ENCODE measurements at places on chromosomes 7 and 10.

DNA sequence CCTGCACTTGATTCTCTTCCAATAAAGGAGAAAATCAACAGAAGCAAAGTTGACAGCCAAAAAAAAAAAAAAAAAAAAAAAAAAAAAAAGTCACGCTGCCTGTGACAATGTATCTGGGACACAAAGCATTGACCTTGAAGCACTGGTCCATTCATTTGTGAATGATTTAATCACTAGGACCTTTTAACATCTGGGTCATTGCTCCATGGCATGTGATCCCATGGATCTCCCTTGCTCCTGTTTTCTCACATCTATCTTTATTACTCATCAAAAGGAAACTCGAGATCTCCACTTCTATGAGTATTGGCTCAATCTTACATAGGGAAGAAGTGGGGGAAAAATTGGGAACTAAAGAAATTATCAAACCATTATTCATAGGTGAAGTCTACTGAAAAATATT is 89.6 kb upstream of the SMIM30 start:
- DNase-seq, result no peak

GRCh38 chr7:118153551-118154177 is 30.3 kb upstream of the LSM8 start:
- peak; percentile 2 for DNase-seq

GRCh38 chr10:69801094-69801433 is 642 bp upstream of the COL13A1 start:
- peak; percentile 1 for DNase-seq

DNA sequence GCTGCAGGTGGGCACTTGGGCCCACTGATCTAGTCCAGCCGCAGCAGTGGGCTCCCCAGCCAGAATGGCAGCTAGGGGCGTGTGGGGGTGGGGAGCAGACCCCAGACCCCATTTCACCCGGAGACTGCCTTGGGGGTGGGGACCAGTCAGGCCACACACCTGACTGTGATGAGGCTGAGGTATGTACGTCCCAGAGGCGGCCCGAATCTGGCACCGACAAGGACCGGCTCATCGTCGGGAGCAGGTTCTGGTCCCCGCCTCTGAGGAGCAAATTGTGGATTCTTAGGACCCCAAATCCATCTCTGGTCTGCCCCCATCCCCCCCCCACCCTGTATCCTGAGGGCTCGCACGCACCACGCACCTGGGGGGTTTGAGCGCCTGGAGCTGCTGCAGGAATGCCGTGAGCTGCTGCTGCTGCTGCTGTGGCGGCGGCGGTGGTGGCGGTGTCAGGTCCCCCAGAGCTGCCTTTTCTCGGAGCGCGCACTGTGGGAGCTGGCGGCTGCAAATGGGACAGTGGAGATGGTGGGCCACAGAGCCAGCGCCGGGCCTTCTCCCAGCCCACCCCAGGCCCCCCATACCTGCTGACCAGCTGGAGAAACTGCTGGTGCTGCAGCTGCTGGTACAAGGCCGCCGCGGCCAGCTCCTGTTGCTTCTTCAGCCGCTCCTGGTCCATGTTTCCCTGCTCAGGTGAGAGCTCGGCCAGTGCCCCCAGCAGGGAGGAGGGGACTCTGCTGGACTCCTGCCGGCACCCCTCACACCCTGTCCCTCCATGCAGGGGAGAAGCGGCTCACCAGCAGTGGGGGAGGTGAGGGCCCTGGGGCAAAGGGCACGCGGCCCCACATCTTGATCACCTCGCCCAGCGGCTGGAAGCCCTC is 10.2 kb downstream of the GIGYF1 start:
- DNase-seq, result no peak

DNA sequence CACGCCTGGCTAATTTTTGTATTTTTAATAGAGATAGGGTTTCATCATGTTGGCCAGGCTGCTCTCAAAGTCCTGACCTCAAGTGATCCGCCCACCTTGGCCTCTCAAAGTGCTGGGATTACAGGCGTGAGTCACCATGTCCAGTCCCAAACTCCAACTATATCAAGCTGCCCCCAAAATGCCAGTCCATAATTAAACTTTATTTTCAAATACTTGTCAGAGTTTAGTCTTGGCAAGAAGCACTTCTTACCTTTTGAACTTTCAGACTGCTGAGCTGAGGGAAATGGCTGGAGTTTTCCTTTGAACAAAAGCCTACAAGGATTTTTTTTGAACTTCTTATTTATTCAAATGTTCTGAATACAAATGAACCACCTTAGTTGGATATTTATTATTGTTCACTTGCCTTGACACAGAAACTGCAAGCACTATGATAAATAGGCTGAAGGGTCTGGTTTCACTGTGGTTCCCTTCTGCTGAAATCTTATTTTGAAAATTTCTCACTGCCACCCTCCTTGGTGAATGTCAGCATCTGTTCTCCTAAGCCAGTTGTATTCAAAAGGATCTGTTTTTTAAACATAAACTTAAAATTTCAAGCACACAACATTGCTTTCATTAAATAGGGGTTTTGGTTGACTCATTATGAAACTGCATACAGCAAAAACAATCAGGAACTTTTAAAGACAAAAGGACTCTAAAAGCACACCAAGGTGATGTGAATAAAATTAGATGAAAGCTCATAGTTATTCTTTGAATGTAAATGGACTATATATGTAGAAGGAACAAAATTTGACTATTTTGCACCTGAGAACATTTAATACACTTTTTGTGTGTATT is 101.7 kb upstream of the SLC26A5 start:
- DNase-seq, result no peak

GRCh38 chr7:115005953-115006352 is 84.1 kb downstream of the MDFIC start:
- no peak for DNase-seq

- no peak for DNase-seq
These were observed 291.4 kb downstream of the TNS3 start for GRCh38 chr7:47290466-47290865.

- DNase-seq, result no peak
These were observed 400.4 kb upstream of the POM121L12 start for GRCh38 chr7:52635021-52635420.

DNA sequence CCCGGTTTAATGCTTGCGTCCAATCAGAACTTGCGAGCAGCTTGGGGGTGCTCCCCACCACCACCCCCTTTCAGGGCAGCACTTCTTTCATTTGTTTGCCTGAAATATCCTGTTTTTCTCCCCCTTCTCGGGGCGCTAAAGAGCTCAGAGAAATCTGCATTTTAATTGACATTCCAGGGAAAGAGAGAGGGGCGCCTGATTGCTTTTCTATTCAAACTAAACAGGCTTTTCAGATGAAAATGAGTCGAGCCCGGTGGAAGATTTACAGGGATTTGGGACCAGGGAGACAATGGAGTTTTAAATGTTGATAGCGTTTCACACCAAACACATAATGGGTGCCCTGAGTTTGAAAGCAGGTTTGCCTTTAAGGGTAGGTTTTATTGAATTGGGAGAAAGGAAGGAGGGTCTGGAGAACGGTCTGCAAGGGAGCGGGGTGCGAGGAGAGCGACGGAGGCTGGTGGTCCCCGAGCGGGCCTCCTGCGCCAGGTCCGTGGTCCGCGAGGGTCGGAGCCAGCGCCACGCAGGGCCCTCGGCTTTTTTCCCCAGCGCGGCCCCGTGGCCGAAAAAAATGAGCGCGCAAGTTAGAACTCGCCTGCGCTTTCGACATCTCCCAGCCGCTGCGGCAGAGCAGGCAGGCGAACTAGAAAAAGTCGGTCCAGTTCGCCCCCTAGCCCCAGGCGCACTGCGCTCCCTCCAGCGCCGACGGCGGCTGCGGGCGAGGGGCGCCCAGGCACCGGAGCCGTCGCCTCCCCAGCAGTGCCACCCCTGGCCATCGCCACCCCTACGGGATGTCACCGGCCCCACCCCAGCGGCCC is 1.3 kb downstream of the FGFR2 start:
- DNase-seq, result no peak

- no peak for DNase-seq
These were observed 67.5 kb upstream of the UNC5B start for GRCh38 chr10:71144824-71145223.

DNA sequence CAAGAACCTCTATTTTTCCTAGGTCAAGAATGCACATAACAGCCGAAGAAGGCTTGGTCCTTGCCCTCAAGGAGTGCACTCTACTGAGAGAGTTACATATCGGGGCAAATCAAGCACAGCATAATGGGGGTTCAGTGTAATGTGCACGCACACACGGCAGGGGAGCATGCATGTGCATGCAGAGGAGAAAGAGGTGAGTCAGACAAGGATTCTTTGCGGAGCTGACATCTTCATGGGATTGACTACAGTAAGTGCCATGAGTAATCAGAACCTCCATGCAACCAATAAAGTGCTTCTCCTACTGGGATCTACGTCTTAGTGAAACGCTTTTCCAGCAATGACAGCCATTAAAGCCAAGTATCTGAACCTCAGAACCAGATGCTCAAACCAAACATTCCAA is 123.6 kb downstream of the RNF216 start:
- DNase-seq, result no peak
